ENCODE measurements at places on chromosomes 16 and 17.

DNA sequence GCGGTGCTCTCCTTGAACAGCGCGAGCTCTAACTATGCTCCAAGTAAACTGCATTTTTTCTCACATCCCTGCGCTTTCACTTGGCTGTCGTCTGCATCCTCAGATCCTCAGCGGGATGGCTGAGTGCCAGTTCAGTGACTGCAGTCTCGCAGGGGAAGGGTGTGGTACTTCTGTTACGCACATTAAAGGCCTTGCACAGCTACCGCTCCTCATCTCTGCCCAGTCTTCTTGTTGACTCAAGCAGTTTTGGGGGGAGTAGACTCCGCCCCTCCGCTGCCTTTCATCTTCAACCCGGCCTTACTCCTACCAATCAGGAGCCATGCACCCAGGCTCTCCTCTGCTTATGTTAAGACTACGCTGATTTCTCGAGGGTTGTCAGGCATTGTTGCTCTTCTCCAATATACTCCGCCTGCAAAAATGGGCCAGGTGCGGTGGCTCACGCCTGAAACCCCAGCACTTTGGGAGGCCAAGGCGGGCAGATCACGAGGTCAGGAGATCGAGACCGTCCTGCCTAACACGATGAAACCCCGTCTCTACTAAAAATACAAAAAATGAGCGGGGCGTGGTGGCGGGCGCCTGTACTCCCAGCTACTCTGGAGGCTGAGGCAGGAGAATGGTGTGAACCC lies 10.0 kb downstream of the ATP5PD start:
- DNase-seq, result no peak

- DNase-seq, result no peak
Measured at GRCh38 chr17:61487161-61487988, 35.2 kb downstream of the TBX4 start.

- no peak for DNase-seq
Measured at GRCh38 chr16:74846714-74847113, 72.1 kb upstream of the FA2H start.

DNA sequence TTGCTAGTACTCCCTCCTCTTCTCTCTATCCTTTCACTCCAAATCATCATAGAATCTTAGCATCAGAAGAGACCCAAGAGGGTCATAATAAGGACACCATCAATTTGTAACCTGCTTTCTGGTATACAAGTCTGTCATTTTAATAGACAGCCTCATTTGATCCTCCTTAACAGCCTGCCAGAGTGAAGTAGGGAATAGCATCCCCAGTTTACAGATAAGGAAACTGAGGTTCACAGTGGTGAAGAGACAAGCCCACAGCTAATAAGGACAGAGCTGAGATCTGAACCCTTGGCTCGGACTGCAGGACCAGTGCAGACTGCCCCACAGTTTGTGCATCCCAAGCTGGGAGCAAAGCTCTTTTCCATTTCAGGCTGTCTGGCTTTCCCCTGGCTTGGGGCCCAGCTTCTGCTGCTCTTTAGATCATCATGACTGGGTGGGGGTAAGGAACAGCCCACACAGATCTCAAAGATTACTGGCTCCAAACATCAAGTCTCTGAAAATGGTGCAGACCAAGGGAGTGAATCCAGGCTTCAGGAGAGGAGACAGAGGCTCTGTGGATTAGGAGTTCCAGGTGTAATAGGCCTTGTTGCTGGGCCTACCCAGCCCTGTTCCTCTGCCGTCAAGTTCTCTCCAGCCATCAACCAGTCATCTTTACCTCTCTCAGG lies 10.3 kb upstream of the IGFBP4 start:
- no peak for DNase-seq

DNA sequence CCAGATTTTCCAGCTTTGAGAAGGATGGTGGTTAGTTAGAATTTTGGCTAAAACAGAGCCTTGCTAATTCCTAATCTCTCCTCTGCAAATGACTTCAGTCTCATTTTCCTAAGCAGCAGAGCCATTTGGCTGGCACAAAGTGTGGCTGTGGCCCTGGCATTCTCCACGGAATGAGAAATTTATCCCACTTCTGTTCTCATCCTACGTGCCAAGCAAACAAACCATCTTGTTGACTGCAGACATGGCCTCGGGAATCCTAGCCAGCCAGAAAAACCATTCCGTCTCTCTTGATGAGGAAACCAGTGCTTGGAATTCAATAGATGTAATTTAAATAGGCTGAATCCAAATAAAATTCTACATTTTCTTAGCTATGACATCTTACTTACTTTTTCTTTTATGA lies 34.1 kb upstream of the ELAC2 start:
- DNase-seq, result no peak
